Esophagus squamous epithelium (tissue), 5 donors: ENCODE measurements at places on chromosomes 11 and 22.

- DNase-seq, result no peak
Measured at GRCh38 chr11:101458161-101458560, 125.6 kb downstream of the TRPC6 start.

DNA sequence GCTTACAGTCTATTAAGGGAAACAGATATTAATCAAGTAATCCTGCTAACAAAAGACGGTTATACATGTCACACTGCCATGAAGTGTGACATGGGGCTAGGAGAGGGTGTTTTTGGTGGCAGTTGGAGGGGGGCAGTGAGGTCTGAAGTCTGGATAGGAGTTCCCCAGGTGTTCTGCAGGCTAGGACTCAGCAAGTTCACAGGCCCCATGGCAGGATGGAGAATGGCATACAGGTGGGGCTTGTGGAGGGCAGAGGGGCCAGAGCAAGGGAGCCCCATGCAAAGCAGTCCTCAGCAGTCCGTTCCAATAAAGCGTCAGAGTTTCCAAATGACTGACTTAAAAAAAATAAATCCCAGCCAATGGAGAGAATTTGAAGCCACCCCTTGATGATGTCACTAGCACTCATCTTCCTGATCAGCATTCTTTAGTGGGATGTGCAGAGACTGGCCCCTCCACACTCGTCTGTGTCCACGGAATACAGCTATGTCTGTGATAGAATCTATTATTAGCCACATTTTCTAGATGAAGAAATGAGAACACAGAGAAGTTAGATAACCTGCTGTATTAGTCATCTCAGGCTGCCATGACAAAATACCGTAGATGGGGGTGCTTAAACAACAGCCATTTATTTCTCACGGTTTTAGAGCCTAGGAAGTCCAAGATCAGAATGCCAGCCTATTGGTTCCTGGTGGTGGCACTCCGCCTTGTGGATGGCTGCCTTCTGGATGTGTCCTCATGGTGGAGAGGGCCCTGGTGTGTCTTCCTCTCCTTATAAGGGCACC lies 32.6 kb downstream of the PRDM11 start:
- DNase-seq, result no peak

GRCh38 chr11:80779905-80780605 lies 1339.2 kb upstream of the TENM4 start:
- DNase-seq, result no peak

GRCh38 chr11:64691543-64691942 lies 31.5 kb downstream of the NRXN2 start:
- DNase-seq, result no peak

DNA sequence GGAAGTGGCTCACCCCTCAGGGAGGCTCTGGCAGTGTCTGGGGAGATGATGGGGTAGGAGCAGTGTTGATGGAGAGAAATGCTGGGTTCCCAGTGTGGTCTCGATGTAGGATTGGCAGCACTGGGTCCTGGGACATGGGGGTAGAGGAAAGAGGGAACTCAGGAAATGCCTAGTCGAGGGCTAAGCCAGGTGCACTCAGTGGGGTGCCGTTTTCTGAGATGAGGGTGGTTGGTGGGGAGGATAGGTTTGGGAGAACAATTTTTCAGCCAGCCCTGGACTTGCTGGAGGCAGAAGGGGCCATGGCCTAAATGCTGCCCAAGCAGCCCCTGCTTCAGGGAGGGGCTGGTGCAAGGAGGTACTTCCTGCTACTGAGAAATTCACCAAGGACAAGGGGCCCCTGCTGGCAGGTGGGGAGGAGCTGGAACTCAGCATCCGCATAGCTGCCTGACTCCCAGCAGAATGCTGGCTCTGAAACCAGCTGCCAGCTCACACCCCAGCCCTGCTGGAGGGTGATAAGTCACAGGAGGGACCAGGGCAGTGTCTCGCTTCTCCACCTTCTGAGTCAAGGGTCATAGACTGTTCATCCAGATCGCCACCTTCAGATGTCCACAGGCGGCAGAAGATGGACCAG lies 6.0 kb downstream of the CCDC157 start:
- no peak for DNase-seq

DNA sequence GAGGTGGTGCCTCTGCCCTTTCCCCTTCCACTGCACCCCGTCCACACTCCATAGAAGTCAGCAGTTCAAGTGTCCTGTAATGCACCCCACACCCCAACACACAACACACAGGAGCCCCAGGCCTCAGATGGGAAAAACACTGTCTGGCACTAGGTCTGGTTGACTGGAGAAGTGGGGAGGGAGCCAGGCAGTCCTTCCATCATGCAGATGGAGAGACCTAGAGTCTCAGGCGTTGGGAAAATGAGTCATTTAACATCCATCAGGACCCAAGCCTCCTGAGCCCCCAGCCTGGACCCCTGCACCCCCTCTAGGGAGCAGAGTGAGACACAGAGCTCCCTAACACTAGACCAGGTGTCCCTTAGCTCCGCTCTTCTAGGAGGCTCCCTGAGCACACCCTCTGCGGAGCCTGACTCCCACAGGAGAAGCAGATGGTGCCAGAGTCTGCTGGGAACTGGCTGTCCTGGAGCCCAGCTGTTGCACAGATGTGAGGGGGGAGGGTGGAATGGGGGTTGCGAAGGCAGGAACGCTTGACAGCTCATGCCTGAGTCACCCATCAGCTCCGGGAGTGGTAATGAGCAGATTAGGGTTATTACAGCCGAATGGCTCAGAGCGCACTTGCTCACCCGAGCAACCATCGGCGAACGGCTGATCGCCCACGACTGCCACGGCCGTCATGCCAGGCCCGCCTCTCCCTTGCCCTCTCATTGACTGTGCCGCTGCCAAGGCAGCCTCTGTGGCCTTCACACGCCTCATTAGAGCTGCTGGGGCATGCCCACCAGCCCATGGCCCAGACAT lies 22.1 kb upstream of the SYT7 start:
- no peak for DNase-seq

DNA sequence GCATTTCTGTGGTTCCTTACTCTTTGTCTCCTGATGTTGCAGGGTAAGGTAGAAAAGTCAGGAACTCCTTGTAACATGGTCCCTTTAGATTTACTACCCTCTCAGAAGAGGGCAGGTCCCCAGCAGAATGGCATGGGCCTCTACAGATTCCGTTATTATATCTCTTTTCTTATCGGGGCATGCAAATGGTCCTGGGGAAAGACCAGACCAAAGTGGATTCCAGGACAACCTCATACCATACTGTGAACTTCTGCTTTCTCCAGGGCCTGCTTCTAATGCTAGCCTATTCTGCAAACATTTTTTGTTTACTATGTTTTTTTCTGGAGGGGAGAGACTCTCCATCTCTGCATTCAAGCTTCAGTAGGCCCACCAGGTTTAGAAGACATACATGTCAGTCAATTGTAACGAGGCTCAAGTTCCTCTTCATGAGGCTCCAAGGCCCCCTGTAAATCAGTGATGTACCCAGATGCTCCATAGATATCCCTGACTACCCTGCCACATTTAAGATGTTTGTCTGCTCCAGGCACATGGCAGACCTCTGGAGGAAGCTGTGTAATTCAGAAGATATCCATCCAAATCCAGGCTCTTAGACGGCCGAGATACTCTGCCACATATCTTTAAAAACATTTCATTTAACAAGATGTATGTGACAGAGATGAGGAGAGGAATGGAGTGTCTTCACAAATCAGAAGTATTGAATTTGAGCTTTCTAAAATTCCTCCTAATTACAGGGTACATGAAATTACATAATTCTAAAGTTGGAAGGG lies 8.5 kb upstream of the ME3 start:
- DNase-seq, result no peak

- no peak for DNase-seq
Measured at GRCh38 chr11:1390569-1391164, 933 bp downstream of the BRSK2 start.

DNA sequence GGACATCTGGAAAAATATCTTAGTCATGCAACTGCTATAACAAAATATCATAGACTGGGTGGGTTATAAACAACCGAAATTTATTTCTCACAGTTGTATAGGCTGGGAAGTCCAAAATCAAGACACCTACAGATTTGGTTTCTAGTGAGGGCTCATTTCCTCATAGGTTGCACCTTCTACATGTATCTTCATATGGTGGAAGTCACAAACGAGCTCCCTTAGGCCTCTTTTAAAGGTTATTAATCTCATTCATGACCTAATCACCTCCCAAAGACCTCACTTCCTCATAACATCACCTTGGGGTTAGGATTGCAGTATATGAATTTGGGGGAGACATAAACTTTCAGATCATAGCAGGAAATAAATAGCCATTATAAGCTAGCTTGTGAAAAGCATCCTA lies 85.2 kb downstream of the INTS4 start:
- DNase-seq, result no peak

DNA sequence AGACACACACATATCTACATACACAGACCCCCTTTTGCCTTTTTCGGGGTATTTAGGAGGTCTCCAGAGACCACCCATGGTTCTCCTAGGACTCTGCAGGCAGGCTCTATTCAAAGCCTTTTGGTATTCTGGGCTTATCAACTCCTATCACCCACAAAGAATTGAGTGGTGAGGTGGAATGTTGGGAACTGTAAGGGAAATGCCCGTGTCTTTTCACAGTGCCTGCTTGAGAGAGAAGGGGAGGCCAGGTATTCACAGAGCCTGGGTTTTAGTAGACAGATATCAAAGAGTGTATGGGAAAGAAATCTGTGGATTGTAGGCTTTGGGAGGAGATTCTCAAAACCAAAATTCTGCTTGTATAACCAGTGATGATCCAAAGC lies 44.0 kb upstream of the CSNK2A3 start:
- no peak for DNase-seq

DNA sequence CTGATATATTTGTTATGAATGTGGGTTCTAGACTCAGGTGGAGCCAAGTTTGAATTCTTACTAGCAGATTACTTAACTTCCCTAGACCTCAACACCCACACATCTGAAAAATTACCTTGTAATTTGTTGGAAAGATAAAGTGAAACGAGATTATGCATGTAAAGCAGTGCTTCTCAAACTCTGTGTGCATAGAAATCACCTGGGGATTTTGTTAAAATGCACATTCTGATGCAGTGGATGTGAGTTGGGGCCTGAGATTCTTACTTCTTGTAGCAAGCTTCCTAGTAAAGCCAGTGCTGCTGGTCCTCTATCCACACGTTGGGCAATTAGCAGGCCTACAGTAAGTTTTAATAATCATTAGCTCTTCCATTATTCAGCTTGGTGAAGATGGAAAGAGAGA lies 15.1 kb upstream of the CEP295 start:
- DNase-seq, result no peak

- no peak for DNase-seq
Measured at GRCh38 chr11:18243783-18244362, 4.6 kb downstream of the SAA2 start.

GRCh38 chr11:43760902-43761301 lies 80.4 kb downstream of the HSD17B12 start:
- DNase-seq, result no peak

DNA sequence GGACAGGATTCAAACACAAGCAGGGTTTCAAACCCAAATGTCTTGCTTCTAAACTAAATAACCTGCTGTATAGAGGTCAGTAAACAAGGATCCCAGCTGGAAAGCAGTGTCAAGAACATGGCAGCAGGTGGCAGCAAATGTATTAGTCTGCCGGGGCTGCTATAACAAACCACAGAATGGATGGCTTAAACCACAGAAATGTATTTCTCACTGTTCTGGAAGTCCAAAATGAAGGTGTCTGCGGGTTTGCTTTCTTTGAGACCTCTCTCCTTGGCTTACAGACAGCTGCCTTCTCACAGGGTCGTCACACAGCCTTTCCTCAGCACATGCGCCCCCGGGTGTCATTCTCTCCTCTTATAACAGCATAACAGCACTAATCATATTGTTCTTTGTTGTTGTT lies 65.1 kb upstream of the LRRC55 start:
- no peak for DNase-seq

- DNase-seq, result no peak
Measured at GRCh38 chr11:8320076-8320475, 56.4 kb upstream of the LMO1 start.

DNA sequence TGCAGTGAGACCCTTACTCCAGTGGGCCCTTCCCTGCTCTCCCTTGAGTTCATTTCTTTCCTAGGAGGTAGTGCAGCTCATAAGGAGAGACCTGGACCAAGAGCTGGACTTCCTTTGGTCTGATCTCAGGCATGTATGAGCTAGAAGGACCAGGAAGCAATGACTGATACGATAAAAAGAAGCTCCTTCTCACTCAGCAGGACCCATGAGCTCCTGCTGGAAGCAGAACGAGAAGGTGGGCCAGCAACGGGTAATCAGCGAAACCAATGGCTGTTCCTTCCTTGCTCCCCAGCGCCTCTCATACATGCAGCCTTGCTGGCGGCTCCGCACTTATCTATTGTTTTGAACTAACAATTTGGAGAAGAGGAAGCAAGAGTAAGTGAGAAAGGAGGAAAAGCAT lies 56.8 kb downstream of the RPUSD4 start:
- no peak for DNase-seq

DNA sequence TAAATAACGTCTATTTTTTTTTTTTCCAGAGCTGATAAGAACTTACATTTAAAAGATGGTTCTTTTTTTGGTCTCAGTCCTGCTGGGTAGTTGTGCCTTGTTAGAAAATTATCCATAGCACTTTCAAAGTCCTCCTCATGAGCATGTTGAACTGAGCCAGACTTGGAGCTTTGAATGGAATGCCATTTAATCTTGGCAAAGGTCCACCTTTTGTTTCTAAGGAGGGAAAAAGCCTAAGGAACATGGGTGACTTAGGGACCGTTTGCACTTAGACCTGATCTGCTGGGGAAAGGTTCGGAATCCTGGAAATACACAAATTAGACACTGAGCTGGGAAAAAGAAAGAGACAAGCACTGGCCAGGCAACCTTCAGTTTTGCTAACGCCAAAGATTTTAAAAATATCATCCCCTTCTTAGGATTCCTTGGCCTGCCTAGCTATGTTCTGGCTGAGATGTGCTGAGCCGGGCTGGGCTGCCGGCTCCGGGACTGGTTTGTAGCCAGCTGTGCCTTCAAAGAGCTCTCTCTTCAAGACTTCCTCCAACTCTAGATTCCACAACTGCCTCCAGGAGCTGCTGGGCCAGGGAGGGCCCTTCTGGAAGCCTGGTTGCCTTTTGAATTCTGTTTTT lies 67.4 kb downstream of the ENDOD1 start:
- DNase-seq, result no peak

- DNase-seq, result no peak
Measured at GRCh38 chr11:118410055-118410745, 8.8 kb downstream of the ATP5MG start.

GRCh38 chr22:20990184-20991180 lies 8.4 kb downstream of the LZTR1 start:
- no peak for DNase-seq

- no peak for DNase-seq
Measured at GRCh38 chr11:126163779-126164178, 47.7 kb downstream of the RPUSD4 start.

- DNase-seq, result no peak
Measured at GRCh38 chr11:43567396-43567975, 113.1 kb upstream of the HSD17B12 start.

- no peak for DNase-seq
Measured at GRCh38 chr11:134126217-134126822, 57.4 kb downstream of the JAM3 start.

- DNase-seq, result no peak
Measured at GRCh38 chr11:128848815-128849455, 18.2 kb downstream of the KCNJ1 start.

DNA sequence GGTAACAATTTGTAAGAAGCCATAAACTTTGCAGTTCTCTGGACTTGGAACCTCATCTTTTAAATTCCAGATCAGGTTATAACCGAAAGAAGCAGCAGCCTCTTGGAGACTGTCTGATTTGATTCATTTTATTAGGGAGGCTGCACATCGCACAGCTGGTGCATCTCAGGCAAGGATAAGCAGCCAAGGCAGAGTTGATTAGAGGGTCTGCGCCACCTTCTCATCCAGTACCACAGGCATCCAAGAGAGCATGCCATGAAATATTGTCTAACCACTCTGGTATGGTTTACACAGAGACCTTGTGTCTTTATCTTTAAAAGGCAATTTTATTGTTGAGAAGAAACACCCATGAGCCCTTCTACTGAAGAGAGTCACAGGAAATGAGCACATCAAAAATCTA lies 16.2 kb upstream of the CWF19L2 start:
- no peak for DNase-seq
